Left ventricle myocardium inferior (tissue), 1 donor: ENCODE measurements at places on chromosomes 5 and 9. TPM values are rescaled to one million over a fixed set of nuclear protein-coding genes. Genes with fewer than 3 reads are reported as not detected.

GRCh38 chr9:29648601-29649000, 2075.3 kb upstream of the C9orf72 start:
- no peak for DNase-seq

DNA sequence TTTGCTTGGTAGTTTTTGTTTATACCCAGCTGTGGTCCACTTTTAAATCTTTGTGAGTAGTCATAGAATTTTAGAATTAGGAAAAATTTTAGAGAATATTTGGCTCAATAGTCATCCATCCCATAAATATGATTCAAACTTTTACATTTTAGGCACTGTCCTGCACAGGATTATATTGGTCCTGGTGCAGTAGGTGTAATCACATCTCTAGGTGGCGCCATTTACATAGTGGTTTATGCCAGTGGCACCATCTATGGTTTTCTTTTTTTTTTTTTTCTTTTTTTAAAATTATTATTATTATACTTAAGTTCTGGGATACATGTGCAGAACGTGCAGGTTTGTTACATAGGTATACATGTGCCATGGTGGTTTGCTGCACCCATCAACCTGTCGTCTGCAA, 260.7 kb upstream of the KCNN2 start:
- no peak for DNase-seq

- no peak for DNase-seq
These were observed 136.5 kb downstream of the MTRR start for GRCh38 chr5:8005416-8005815.

TBC1D13 gene
- 17.9 TPM for total RNA-seq

TOR1A gene
- total RNA-seq, result 12.9 TPM

STXBP1 gene
- 36.9 TPM for total RNA-seq
